ENCODE measurements at places on chromosomes 5 and 9.

- DNase-seq = no peak
Measured at GRCh38 chr5:137718611-137719010, 17.3 kb downstream of the KLHL3 start.

GRCh38 chr5:137090721-137091120 lies 408.4 kb downstream of the SPOCK1 start:
- no peak for DNase-seq

- no peak for DNase-seq
Measured at GRCh38 chr9:136673088-136673974, 10.6 kb downstream of the EGFL7 start.

DNA sequence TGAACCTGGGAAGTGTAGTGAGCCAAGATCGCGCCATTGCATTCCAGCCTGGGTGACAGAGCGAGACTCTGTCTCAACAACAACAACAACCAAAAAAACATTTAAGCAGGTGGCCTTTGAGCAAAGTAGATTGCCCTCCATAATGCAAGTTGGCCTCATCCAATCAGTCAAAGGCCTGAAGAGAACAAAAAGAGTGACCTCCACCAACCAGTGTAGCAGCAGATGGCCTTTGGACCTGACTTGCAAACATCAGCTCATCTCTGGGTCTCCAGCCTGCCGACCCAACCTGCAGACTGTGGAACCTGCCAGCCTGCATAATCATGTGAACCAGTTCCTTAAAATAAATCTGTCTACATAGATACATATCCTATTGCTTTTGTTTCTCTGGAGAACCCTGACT lies 7.5 kb downstream of the FRRS1L start:
- DNase-seq = no peak

DNA sequence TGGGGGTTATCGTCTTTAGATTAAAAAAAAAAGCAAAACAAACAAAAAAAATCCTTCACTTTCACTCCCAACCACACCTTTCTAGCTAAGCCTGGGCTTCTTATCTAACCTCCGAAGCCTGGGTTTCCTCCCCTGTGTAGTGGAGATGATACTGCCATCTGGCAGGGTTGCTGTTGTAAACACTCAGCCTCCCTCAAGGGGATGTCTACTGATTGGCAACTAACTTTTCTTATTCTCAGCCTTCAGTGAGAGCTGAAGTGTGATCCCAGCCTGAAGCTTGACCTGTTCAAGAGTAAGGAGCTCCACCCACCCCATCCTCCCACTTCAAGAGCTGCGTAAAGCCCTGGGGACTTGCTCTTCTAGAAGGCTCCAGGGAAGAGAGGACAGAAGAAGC lies 21.5 kb upstream of the WWC1 start:
- DNase-seq = no peak

All from DND-41 (cell line).